ENCODE measurements at places on chromosomes 3 and 15. TPM values are rescaled to one million over a fixed set of nuclear protein-coding genes. Genes with fewer than 3 reads are reported as not detected.

Gene ROBO2
- not detected for total RNA-seq

Gene GOLGA8H
- 1.4 TPM for total RNA-seq

Gene C3orf49
- total RNA-seq = not detected

Gene STXBP5L
- total RNA-seq = not detected

Gene LRRC2
- total RNA-seq = 0.14 TPM

Gene CLRN1
- total RNA-seq = not detected

Gene CADPS
- total RNA-seq = not detected

Gene FSTL1
- total RNA-seq = 672 TPM

Gene ARGFX
- total RNA-seq = not detected

Gene MKRN3
- total RNA-seq = 0.79 TPM
